Nephron progenitor cell (in vitro differentiated cells): ENCODE measurements at places on chromosomes 4 and X.

- H3K4me1 ChIP-seq: no peaks in the 10 kb centered on the region
- no peaks in the 10 kb centered on the region for H3K27me3 ChIP-seq
- no peak overlapping the region for H3K27ac ChIP-seq
Observed at GRCh38 chrX:37800717-37801116, 20.9 kb downstream of the CYBB start.

DNA sequence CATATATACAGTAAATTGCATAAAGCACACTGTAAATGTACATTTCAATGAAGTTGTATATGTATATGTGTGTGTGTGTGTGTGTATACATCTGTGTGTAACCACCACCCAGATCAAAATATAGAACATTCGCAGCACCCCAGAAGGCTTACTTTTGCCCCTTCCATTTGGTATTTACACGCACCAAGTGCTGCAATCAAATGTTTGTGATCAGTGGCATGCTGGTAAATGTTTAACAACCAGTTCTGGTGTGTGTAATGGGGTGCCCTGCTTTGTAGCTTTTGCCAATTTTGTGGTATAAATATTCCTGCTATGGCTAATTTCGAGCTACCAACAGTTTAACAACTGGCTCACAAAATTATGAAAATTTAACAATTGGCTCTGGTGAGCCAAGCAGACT, 101.3 kb downstream of the RTL5 start:
- H3K4me1 ChIP-seq: peaks cover 9% of the 10 kb centered on the region
- no peak for DNase-seq
- H3K4me3 ChIP-seq: no peak overlapping the region
- peaks cover 3% of the 10 kb centered on the region for H3K36me3 ChIP-seq
- no peak overlapping the region for H3K27ac ChIP-seq

DNA sequence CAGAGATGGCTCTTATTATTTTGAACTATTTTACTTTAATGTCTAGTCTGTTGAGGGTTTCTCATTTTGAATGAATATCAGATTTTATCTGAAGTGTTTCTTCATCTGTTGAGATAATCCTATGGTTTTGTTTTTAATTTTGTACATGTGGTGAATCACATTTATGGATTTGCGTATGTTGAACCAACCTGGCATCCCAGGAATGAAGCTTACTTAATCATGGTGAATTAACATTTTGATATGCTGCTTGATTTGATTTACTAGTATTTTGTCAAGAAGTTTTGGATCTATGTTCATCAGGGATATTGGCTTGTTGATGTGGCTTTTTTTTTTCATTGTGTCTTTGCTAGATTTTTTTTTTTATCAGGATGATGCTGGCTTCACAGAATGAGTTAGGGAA, 2390.9 kb downstream of the PCDH7 start:
- no peak overlapping the region for H3K4me3 ChIP-seq
- no peak for DNase-seq
- no peaks in the 10 kb centered on the region for H3K27me3 ChIP-seq
- H3K4me1 ChIP-seq: no peaks in the 10 kb centered on the region

DNA sequence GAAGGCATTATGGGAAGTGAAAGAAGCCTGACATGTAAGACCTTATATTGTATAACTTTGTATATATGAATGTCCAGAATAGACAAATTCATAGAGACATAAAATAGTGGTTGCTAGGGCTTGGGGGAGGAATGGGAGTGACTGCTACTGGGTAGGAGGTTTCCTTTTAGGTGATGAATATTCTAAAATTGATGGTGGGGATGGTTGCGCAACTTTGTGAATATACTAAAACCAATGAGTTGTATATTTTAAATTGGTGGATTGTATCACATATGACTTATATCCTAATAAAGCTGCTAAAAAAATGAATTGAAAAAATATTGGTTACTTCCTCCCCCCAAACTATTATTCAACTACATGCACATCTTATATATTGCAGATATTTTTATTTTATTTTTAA, 70.0 kb downstream of the UCHL1 start:
- H3K4me3 ChIP-seq: no peak overlapping the region
- peaks cover 19% of the 10 kb centered on the region for H3K4me1 ChIP-seq
- H3K27ac ChIP-seq: no peak overlapping the region
- no peaks in the 10 kb centered on the region for H3K36me3 ChIP-seq
- DNase-seq: no peak

DNA sequence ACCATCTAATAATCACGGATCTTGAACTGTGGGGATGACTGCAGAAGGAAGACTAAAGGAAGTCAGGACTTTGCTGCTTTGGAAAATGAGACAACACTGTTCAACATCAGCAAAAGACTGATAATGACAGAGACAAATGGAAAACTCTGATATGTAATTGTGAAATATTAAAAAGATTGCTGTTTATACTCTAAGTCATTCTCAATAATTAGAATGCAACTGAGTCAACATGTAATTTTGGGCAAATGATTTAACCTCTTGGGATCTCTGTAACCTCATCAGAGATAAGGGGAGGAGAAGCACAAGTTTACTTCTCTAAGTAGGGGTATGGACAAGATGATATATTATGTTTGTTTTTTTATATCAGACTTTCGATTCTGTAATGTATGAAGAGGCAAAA, 121.9 kb downstream of the GASK1B start:
- no peaks in the 10 kb centered on the region for H3K36me3 ChIP-seq
- peaks cover 13% of the 10 kb centered on the region for H3K4me1 ChIP-seq
- DNase-seq: no peak
- H3K27me3 ChIP-seq: no peaks in the 10 kb centered on the region

DNA sequence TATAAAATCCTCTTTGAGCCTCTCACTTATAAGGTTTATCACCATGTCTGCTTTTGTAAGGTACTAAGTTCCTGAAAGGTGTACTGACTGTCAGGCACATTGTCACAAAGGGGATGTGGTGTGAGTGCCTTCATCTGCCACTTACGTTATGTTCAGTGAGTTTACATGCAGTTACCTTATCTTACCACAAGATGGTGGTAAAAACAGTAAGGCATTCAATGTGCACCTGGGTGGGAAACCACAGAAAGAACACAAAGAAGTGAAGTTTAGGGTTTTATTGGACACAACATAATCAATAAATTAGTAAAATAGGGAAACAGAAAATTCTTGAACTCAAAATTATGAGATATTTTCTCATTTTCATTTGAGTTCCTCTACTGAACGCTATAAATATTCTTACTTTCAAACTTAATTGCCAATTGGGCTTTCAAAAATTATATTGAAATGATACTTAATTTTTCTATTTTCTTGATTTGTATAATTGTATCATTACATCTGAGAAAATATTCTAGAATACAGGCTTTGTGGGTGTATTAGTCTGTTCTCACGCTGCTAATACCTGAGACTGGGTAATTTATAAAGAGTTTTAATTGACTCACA, 650.8 kb downstream of the PCDH7 start:
- H3K4me3 ChIP-seq: no peak overlapping the region
- no peaks in the 10 kb centered on the region for H3K4me1 ChIP-seq
- H3K36me3 ChIP-seq: no peaks in the 10 kb centered on the region
- peaks cover 4% of the 10 kb centered on the region for H3K27me3 ChIP-seq
- DNase-seq: peak; percentile 16

DNA sequence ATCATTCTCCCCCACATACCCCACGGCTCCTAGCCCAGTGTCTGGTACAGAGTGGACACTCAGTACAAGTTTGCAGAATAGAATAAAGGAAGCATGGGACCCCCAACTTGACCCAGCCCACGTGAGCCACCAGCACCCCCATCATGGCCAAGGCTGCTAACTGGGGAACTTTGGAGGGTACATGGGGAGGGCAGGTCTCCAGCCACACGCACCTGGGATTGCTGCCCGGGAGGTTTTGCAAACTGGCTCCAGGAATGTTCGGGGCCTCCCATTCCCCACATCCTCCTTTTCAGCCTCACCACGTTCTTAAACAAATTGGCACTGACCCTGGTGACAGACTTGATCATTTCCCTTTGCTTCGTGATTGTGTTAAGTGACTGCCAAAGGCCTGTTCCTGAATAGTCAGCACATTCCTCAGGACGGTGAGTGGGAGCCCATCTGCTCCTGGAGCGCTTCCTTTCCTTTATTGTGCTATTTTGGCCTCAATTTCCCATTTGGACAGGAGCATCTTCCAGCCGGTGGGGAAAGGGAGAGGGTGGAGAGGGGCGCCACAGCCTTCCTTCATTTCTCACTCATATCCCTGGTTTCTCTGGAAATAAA, 18.7 kb upstream of the XPNPEP2 start:
- no peak overlapping the region for H3K27ac ChIP-seq
- no peaks in the 10 kb centered on the region for H3K4me1 ChIP-seq
- no peaks in the 10 kb centered on the region for H3K36me3 ChIP-seq
- H3K27me3 ChIP-seq: peaks cover 24% of the 10 kb centered on the region
- DNase-seq: no peak
- H3K4me3 ChIP-seq: no peak overlapping the region

- no peak overlapping the region for H3K27ac ChIP-seq
- no peaks in the 10 kb centered on the region for H3K4me1 ChIP-seq
- DNase-seq: no peak
- peaks cover 18% of the 10 kb centered on the region for H3K36me3 ChIP-seq
- H3K4me3 ChIP-seq: no peak overlapping the region
Observed at GRCh38 chr4:153771046-153771445, 11.2 kb upstream of the RNF175 start.

DNA sequence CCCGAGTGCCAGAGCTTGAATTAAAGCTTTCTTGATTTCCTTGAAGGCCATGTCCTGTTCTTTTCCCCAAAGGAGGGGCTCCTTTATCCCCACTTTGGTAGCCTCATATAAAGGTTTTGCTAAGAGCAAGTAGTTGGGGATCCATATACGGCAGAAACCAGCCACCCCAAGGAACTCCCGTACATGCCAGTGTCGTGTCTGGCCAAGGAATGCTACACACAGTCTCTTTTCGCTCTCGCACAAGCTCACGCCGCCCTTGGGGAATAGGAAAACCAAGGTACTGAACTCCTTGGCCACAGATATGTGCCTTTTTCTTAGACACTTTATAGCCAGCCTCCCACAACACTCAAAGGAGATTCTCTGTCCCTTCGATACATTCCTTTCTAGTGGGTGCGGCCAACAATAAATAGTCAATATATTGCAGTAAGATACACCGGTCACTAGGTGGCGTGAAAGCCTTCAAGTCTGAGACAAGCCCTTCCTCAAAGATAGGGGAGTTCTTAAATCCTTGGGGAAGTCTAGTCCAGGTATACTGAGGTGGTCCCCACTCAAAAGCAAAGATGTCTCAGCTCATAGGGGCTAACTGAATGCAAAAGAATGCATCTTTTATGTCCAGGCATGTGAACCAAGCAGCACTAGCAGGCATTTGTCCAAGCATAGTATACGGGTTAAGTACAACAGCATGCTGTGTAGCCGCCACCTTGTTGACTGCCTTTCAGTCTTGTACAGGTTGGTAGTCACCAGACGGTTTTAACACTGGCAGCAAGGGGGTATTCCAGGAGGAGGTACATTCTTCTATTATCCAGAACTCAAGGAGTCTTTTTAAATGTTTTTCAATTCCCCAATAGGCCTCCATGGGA, 57.8 kb upstream of the XAGE1B start:
- peak; percentile 25 for DNase-seq
- H3K36me3 ChIP-seq: no peaks in the 10 kb centered on the region

- no peaks in the 10 kb centered on the region for H3K4me1 ChIP-seq
- DNase-seq: no peak
- H3K27me3 ChIP-seq: peaks cover 7% of the 10 kb centered on the region
- no peak overlapping the region for H3K4me3 ChIP-seq
Observed at GRCh38 chr4:39994406-39994805, 16.7 kb upstream of the PDS5A start.

GRCh38 chrX:84729809-84730208, 227.6 kb upstream of the HDX start:
- peak; percentile 8 for DNase-seq
- no peaks in the 10 kb centered on the region for H3K36me3 ChIP-seq
- no peak overlapping the region for H3K27ac ChIP-seq
- no peak overlapping the region for H3K4me3 ChIP-seq
- H3K4me1 ChIP-seq: peaks cover 3% of the 10 kb centered on the region

DNA sequence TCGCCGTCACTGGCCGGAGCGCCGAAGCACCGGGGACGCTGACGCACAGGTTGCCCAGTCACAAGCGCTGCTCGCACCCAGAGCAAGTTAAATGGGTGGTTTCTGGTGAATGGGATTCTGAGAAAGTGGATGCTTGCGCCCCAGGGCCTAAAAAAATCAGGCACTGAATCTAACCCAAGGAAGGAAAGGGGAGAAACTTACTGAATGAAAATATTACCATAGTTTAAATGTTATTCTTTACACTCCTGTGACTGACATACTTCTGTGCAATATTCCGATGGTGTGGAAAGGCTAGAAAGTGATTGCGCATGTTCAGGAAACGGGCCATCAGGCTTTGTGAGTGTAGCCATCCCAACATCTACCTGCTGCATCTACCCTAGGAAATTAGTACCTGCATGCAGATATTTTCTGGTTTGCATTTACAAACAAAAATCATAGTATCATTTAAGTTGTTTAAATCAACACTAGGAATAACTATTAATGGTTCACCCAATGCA, 838 bp upstream of the ABCG2 start:
- no peak for DNase-seq
- peak overlapping the region; percentile 87 for H3K4me3 ChIP-seq
- peaks cover 29% of the 10 kb centered on the region for H3K4me1 ChIP-seq
- no peak overlapping the region for H3K27ac ChIP-seq

DNA sequence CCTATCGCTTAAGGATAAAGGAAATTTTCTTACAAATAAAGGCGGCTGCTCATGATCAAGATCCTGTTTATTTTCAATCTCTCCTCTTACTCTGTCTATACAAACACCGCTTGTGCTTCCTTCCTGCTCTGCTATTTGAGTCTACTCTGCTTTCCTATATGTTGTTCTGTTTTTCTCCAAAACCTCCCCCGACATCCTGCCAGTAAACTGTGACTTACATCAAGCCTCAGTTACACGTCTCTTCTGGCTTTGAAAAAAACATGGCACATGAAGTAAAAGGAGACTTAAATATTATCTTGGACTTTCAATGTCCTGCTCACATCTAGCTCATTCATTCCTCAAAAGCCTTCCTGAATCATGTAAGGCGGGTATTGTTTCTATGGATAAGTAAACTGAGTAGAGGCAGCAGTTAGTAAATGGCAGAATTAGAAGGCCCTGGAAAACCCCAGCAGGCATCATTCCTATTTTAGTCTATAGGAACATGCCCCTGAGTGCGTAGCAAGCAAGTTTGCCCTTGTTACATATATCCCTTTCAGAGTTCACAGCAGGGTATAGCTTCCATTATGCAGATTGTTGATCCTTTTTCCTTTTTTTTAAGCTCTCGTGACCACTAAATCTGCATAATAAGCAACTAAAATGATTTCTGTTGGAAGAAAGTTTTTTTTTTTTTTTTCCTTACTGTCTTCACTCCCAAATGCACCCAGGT, 280.1 kb downstream of the RAPGEF2 start:
- H3K27ac ChIP-seq: no peak overlapping the region
- DNase-seq: no peak
- peaks cover 24% of the 10 kb centered on the region for H3K36me3 ChIP-seq
- no peaks in the 10 kb centered on the region for H3K27me3 ChIP-seq
- H3K4me3 ChIP-seq: no peak overlapping the region

DNA sequence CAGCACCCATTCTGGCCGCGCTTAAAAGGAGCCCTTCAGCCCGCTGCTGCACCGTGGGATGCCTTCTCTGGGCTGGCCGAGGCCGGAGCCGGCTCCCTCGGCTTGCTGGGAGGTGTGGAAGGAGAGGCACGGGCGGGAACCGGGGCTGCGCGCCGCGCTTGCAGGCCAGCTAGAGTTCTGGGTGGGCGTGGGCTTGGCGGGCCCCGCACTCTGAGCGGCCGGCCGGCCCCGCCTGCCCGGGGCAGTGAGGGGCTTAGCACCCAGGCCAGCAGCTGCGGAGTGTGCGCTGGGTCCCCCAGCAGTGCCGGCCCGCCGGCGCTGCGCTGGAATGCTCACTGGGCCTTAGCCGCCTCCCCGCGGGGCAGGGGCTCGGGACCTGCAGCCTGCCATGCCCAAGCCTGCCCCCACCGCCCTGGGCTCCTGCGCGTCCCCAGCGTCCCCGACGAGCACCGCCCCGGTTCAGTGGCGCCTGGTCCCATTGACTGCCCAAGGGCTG, 111.3 kb downstream of the PCDH18 start:
- no peaks in the 10 kb centered on the region for H3K36me3 ChIP-seq
- H3K27me3 ChIP-seq: no peaks in the 10 kb centered on the region
- DNase-seq: no peak
- H3K4me1 ChIP-seq: no peaks in the 10 kb centered on the region
